ENCODE measurements at places on chromosomes 7 and 10.
A peak's percentile ranks its signal among the peaks of the same experiment; 100 is the strongest.

DNA sequence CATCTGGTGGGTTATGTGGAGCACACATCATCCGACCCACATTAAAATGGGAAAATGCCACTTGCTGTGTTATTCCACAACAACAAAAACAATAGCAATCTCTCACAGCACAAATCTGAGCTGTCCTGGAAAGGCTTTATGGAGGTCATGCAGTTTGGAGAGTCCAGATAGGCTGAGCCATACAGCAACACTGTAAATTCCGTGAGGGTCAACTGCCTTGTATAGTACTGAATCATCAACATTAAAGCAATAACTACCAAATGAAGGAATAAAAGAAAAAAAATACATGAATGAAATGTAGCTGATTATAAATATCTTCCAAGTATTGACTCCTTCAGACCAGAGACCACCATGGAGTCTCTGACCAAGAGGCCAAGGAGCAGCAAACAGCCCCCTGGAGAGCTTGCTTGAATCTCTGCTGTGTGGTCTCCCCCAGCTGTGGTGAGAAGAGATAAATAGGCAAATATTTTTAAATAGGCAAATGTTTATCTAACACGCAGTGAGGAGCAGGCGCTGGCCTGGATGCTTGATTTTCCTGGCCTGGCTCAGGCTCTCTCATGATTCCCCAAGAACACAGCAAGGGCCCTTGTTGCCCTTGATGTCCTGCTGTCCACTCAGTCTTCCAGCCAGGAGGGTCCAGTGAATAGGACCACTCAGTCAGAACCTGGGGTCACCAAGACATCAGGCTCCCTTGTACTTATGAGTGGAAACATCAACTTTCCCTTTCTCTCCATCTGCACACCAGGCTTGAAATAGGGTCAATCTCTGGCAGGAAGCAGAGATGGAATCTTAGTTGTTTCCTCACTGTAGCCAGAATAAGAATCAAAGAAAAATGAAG lies 1021.3 kb downstream of the XPNPEP1 start:
- no peak for DNase-seq

DNA sequence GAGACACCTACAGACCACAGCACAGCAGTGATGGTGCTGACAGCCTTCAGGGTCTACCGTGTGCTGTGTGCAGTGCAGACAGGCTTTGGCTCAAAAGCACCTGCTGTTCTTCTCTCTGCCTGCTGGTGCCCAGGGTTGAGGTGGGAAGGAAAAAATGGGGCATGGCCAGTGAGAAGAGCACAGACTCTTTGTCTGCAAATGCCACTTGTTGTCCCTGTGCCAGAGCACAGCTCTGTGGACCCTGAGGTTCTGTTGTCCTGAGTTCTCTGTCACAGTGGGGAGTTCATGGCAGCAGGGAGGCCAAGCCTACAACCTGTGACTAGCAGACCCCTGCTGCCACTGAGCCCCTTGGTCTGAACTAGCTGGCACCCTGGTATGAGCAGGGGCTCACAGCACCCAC lies 376.7 kb downstream of the GLRX3 start:
- no peak for DNase-seq

DNA sequence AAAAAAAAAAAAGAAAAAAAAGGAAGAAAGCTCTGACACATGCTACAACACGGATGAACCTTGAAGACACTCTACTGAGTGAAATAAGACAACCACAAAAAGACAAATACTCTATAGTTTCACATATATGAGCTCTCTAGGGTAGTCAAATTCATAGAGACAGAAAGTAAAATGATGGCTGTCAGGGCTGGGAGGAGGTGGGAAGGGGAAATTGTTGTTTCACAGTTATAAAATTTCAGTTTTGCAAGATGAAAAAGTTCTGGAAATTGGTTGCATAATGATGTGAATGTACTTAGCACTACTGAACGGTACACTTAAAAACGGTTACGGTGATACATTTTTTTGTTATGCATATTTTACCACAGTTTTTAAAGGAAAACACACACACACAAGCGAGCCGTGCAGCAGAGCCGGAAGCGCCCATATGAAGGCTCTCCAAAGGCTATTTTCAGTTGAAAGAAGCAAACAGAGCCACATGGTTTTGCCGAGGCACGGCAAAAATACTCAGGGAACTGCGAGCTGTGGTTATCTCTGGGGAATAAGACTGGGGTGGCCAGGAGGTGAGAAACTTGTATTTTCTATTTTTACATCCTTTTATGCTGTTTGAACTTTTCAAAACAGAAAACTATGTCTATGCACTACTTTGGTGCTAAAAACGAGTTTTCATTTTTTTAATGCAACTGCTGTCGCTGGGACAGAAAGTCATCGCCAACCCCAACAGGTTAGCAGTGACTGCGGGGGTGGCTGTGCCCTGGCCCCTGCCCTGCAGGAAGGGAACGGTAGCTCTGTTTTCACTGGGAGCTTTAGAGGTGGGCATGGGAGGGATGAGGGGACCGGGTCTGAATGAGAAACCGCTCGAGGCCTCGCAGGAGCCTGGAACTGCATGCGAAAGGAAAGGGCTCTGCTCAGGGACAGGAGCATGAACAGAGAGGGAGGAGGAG lies 132.9 kb downstream of the OAT start:
- DNase-seq = peak; percentile 10

- DNase-seq = no peak
Measured at GRCh38 chr10:17643339-17643754, 604 bp upstream of the STAM start.

GRCh38 chr7:107213193-107213788 lies 44.5 kb downstream of the HBP1 start:
- DNase-seq = no peak

- DNase-seq = no peak
Measured at GRCh38 chr7:79157281-79157680, 296.2 kb downstream of the MAGI2 start.

DNA sequence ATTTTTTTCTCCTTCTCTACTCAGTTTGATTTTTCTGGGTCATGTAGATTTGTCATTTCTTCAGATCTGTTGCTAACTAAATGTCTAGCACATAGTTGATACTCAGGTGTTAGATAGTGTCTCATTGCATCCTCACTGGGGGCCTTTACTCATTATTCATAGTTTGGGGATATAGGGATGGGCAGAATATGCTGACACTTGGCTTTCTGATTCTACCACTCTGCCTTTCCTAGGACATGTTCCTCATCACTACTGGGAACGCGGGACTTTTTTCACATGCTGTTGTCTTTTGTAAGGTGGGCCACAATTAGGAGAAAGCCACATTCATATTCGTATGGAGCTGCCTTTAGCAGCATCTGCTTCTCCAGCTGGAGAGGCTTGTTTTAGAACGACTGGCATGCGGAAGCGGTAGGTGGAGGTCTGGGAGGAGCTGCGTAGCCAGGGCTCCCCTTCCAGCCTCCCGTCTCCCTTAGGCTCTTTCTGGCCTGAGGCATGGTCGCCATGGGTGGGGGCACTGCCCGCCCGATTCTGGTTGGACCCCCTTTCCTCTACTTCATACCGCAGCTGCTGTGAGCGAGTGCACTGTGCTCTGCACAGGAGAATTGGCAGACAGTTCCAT lies 78.8 kb downstream of the SND1 start:
- DNase-seq = no peak

GRCh38 chr10:42753507-42754154 lies 29.0 kb upstream of the BMS1 start:
- no peak for DNase-seq

DNA sequence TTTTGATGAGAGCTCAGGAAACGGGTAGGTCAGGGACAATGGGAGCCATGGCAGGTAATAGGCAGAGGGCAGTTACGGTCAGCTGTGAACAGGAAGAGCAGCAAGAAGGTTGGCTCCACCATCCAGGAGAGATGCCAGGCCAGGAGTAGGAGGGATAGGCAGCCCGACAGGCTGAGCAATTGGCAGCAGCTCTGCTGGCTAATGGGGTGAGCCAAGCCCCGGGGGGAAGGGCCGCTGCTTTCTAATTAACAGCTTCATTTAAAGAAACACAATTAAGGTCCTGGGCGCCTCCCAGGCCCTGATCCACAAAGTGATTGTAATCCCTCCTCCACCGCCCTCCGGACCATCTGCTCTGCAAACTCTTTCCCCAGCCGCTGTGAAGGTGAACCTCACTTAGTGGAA lies 23.7 kb downstream of the SH2B2 start:
- DNase-seq = no peak

- no peak for DNase-seq
Measured at GRCh38 chr10:14603534-14604102, 171.1 kb downstream of the FAM107B start.

- peak; percentile 98 for DNase-seq
Measured at GRCh38 chr7:13850185-13850752, 139.2 kb downstream of the ETV1 start.

GRCh38 chr7:51982653-51983052 lies 666.0 kb upstream of the COBL start:
- no peak for DNase-seq

GRCh38 chr7:129561677-129562359 lies 49.7 kb upstream of the NRF1 start:
- DNase-seq = no peak

GRCh38 chr10:78211561-78212051 lies 177.9 kb downstream of the RPS24 start:
- peak; percentile 62 for DNase-seq

GRCh38 chr10:73368238-73368637 lies 9.6 kb upstream of the CFAP70 start:
- DNase-seq = no peak

DNA sequence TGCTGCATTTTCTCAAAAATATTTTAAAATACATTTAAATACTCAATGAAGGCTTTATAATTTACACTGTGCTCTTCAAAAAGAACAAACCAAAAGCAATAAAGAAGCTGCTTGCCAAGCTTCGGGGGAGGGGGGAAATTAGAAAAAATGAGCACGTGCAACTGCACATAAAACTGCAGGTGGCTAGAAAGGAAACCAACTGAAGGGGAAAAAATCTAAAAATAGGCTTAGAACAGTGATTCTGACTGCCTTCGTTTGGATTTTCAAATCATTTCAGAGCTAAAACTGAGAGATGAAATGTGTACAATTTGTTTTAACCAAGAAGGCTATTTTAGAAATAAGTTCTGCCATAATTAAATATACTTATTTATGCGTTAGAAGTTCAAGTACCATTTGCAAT lies 61.4 kb downstream of the ABI1 start:
- no peak for DNase-seq

GRCh38 chr10:119686465-119687191 lies 35.4 kb downstream of the BAG3 start:
- DNase-seq = peak; percentile 91

GRCh38 chr10:93060887-93061593 lies 442 bp downstream of the CYP26C1 start:
- no peak for DNase-seq

DNA sequence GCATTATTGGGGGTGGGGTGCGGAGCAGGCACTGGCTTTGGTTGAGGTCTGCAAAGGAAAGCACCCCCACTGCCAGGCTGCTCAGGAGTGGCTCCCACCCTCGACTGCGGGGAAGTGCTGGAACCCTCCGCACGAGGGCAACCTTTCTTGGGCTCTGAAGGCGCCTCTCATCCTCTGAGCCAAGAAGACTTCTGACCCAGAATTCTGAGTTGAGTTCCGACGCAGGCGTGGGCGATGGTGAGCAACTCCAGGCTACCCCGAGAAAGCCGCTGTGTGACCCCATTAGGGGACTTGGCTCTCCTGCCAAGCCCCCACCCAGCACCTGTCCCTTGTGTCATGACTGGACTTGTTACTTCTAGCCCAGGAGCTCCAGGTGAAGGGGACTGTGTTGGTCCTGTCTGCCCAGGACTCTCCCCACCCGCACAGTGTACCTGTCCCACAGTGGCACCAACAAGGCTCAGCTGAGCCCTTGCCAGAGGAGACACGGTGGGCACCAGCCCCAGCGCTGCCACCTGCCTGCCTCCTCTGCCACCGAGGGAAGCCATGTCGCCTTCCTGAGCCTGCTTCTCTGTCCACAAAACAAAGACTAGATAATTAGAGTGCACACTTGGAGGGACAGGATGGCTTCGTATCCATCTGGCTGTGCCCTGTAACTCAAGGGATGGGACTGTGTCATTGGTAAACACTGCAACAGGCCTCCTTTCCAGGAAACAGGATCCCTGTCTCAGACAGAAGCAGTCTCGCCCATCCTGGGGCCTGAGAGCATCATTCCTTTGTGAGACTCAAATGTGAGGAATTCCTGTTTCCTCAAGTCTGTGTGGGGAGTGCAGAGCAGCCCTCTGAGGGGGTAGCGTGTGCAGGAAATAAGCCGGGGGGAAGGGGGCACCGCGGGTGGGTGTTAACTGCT lies 128.8 kb downstream of the LHPP start:
- DNase-seq = no peak

- DNase-seq = no peak
Measured at GRCh38 chr10:102421507-102421756, 796 bp downstream of the FBXL15 start.

- DNase-seq = no peak
Measured at GRCh38 chr7:16034866-16035265, 348.4 kb upstream of the MEOX2 start.

DNA sequence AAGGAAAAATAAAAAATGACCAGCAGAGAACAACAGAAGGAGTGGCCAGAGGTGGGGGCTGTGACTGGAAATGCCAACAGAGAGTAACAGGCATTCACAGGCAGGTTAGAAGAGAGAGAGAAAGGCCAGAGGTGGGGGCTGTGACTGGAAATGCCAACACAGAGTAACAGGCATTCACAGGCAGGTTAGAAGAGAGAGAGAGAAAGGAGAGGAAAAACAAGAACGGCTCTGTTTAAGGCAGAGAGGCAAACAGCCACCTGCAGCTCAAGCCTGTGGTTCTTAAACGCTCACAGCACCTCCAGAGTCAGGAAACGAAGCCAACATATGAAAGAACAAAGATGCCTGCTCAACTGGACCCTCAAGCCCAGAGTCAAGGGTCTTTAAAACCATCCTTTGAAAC lies 39.5 kb upstream of the DGKI start:
- DNase-seq = no peak

DNA sequence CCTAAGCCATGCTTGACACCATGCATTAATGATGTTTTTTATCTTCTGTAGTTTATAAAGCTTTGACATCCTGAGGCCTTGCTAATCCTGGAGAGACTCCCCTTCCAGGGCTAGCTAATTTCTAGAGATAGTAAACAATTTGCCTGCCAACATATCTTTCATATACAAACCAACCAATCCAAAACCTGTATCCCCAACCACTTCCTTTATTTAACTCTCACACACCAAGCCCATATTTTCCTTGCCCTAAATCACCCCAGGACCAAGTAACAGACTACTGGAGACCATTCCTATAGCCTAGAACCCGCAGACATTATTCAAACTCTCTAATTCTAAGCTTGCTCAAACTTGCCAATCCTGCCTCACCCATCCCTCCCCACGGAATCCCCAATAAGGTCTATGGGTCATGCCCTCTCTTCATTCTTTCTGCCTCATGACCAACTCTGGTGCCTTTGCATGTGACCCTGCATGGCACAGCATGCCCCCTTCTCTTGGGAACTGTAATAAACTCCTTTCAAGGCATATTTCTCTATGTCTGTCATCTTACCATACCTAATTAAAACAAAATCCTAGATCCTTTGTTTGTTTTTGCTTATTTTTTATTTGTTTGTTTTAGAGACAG lies 116.6 kb upstream of the CACUL1 start:
- no peak for DNase-seq

GRCh38 chr7:20152511-20152910 lies 64.7 kb downstream of the MACC1 start:
- DNase-seq = no peak

GRCh38 chr7:12030116-12030515 lies 181.0 kb upstream of the TMEM106B start:
- DNase-seq = peak; percentile 63

All from astrocyte of the spinal cord (primary cell).